H54 (cell line): ENCODE measurements at places on chromosomes 12 and 14.

DNA sequence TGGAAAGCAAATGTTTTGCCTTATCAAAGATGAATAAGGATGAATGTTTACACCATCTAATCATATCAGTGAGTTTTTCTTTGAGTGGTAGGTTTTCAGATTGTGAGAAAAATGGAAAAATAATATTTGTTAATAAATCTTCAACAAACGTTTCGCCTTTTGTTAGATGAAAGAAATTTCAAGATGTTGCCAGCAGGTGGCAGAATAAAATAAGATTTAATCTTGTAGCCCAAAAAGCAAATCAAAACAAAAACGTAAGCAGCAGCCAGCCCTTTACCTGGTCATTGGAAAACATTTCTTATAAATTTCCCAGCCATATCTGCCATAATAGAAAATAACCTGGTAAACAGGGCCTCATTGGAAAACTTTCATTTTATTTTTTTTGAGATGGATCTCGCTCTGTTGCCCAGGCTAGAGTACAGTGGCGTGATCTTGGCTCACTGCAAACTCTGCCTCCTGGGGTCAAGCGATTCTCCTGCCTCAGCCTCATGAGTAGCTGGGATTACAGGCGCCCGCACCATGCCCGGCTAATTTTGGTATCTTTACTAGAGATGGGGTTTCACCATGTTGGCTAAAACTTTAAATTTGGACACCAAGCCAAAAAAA lies 15.4 kb upstream of the TMEM120B start:
- no peak for DNase-seq

DNA sequence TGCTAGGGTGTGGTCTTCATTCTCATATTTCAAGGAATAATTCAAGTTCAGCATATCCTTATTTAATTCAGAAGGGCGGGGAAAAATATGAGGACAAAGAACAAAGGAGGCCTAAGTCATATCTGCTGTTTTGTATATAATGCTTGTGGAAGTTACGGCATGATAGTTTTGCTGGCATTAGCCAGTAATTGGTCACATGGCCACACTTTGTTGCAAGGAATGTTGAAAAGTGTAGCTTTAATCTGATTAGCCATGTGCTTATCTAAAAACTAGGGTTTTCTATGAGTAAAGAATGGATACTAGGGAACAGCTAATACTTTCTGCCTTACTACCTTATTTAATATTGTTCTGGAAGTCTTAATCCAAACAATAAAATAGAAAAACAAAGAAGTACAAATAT lies 34.4 kb upstream of the E2F7 start:
- DNase-seq, result no peak

GRCh38 chr14:65704850-65705249 lies 292.3 kb downstream of the FUT8 start:
- DNase-seq, result no peak

DNA sequence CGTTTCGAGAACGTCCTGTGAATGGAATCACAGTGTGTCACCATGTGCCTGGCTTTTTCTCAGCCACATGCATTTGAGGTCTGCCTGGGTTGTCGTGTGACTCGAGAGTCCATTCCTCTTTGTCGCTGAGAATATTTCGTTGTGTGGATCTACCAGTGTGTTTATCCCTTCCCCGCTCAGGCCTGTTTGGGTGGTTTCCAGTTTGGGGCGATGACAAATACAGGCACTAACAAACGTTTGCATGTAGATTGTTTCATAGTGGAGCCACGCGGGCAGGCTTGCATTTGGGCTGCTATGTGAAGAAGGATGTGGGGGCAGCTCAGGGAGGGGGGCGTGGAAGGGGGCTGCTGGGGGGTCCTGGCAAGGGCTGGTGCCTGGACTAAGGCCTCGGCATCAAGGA lies 14.1 kb downstream of the RIN3 start:
- DNase-seq, result no peak

DNA sequence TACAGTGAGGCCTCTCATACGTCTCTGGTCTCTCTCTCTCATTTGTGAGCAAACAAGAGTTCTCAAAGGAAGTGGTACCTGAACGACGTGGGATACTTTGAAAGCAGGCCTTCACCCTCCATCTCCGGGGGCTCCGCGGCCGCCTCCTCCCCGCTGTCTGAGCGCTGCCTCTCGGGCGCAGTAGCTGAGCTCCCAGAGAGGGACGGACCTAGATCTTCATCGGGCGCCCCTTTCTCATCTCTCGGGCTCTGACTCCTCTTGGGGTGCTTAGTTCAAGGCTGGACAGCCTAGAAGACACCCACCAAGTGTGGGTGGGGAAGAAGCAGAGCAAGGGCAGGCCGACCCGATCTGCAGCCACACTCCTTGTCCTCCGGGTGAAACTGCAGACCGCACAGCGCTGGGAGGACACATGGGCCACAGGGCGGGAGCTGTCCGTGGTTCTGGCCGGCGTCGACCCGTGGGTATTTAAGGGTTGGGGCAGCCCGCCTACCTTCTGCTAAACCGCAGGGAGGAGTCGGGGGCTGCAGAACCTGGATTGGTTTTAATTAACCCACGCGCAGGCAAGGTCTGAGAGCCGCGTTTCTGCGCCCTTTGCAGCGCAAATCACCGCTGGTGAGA lies 92.7 kb downstream of the PAH start:
- DNase-seq, result no peak

DNA sequence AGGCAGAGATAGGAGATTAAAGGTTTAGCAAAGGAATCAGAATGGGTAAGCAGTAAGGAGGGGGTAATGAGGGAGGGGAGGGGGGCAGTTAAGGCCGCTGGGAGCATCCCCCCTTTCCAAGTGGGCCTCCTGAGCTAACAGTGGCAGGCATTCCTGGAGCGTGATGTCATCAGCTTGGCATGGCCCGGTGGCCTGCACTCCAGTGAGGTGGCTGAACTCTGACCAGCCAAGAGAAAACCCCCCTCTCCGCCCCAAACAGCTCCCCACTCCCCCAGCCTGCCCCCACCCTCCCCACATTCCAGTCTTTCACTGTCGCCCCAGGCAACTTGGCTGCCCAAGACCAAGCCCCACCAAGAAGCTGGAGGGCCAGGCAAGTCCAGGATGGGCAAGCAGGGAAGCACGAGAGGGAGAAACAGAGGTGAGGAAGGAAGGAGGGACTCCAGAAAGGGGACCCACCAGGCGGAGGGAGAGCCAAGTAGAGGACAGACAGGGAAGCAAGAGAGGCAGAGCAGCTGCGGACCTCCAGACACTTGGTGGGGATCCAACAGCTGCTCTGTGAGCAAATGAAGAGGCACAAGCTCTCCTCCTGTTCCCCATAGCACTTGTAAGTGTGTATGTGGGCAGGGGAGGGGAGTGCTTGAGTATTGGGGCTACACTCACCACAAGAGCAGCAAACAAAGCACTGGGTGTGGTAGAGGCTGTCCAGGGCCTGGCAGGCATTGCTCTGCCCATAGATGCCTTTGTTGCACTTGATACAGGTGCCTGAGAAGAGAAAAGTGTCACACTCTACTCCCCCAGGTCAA lies 4.5 kb downstream of the AJUBA start:
- DNase-seq, result peak; percentile 83

DNA sequence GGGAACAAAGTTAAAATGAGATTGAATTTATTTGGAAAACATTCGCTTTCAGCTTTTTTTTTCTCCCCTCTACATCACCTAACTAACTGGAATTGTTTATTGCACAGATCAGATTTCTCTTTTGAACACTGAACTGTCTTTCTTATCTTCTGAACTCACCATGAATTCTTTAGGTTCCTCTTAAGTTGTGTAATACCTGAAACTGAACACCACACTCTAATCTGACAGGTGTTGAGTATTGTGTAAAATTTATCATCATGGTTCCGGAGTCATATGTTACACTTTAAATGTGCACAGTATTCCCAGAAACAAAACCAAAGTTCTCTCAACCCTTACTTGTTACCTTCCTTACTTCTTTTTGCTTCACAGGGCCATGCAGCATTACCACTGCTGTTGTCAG lies 66.8 kb downstream of the TGFB3 start:
- no peak for DNase-seq

GRCh38 chr12:112282920-112283319 lies 99.3 kb downstream of the HECTD4 start:
- DNase-seq, result no peak

GRCh38 chr12:6555018-6555691 lies 687 bp downstream of the IFFO1 start:
- DNase-seq, result no peak

DNA sequence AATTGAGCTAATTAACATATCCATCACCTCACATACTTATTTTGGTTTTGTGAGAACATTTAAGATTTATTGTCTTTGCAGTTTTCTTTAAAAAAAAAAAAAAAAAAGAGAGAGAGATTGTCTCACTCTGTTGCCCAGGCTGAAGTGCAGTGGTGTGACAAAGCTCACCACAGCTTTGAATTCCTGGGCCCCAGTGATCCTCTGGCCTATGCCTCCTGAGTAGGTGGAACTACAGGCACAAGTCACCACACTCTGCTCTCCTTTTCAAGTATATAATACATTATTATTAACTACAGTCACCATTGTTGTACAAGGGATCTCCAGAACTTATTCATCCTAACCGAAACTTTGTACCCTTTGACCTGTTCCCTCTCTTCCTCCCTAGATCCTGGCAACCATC lies 64.0 kb downstream of the NUMB start:
- DNase-seq, result no peak

DNA sequence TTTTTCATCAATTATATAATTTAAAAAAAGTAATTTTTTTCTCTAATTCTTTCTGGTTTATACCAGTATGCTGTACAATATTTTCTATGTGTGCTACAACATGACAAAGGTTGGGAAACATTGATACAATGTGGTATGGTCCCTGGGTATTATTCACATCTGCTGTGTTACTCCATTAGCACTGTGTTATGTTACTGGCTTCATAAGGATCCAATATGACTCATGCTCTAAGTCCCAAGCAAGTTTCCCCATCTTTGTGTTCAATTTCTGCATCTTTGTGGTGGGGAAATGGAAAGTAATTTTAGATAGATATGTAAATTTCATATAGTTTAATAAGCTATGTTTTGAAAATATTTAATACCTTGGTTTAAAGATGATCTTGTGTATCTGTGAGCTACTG lies 35.8 kb downstream of the FBXO33 start:
- no peak for DNase-seq

DNA sequence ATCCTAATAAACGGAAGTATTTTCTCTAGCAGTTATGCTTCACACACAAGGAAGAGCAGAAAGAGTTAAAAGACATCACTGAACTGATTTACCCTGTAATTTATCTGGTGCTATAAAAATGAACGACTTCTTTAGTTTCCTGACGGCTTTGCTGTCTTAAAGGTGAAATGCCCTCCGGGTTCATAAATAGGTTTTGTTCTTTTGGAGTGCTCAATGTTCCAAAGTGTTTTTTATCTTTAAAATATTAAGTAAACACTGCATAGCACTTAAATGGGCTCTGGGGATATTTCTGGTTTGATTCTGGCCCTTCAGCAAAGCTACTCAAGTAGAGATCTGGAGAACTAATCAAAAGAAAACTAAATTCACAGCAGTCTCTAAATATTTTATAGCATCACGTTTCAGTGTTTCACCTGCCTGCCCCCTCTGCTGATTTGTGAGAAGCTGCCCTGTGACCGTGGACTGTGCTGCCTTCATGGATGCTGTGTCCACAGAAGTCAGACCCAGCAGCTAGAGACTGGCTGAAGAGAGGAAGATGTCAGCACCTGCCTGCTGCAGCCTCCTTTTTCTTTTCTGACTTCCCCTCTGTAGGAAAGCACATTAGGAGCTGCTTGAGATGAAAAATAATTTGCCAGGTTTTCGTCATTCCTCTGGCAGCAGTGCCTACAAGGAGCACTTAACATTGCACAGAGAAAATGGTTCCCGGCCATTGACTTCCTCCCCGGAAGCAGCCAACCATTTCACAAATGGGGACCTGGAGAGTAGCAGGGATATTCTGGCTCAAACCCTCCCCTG lies 205.1 kb upstream of the FSCB start:
- no peak for DNase-seq

- no peak for DNase-seq
These were observed 291.4 kb downstream of the NAV3 start for GRCh38 chr12:78121969-78122610.

DNA sequence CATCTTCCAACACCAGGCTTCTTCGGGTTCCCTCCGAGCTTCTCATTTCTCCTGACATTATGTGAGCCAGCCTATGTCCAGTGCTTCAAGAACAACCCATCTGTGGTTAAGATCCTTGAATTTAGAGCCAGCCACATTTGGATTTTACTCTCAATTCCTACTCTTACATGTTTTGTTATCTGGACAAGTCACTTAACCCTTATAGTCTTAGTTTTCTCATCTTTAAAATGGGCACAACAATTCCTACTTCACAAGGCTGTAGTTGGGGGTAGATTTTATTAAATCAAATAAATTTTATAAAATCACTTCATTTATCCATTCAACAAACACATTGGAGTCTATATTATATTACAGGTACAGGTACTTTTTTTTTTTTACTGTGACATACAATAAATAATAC lies 105.5 kb upstream of the SLC38A2 start:
- no peak for DNase-seq

GRCh38 chr12:70982991-70983390 lies 62.5 kb upstream of the PTPRR start:
- DNase-seq, result no peak

- DNase-seq, result no peak
These were observed 29.1 kb downstream of the GABARAPL1 start for GRCh38 chr12:10241727-10242126.

- DNase-seq, result no peak
These were observed 22.4 kb downstream of the XRCC3 start for GRCh38 chr14:103692871-103693270.

DNA sequence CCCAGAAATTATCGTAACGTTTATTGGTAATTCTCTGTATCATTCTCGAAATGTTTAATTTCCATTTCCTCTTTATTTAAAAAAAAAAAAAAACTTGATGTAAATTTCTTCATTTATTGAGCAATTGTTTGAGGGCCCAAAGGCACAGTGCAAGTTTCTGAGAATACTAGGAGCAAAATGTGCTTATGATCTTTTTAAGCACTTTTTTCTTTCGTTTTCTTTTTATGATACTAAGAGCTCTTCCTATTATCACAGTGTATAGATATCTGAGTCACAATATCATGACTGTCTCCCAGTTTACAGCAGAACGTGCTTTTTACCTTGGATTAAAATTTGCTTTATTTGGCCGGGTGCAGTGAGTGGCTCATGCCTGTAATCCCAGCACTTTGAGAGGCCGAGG lies 5.6 kb downstream of the ATP2A2 start:
- DNase-seq, result no peak

DNA sequence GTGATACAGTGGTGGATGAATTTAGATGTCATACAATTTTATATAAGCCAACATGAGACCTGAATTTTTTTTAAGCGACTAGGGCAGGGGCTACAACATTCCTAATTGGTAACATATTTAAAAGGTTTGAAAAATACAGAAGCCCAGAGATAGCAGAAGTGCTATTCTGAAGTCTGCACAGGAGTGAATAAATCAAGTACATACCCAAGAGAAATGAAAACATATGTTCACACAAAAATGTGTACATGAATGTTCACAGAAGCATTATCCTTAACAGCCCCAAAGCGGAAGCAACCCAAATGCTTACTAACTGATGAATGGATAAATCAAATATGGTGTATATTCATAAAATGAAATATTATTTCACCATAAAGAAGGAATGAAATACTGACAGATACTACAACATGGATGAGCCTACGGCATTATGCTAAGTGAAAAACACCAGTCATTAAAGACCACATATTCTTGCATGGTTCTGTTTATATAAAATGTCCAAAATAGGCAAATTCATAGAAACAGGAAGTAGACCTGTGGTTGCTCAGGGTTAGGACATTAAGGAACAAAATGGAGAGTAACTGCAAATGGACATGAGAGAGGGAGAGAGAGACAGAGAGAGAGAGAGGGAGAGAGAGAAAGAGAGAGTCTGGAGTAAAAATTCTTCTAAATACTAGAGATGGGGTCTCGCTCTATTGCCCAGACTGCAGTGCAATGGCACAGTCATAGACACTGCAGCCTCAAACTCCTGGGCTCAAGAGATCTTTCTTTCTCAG lies 28.0 kb upstream of the GXYLT1 start:
- no peak for DNase-seq

GRCh38 chr14:94028450-94028826 lies 2.3 kb downstream of the OTUB2 start:
- peak; percentile 66 for DNase-seq
